ENCODE measurements at places on chromosomes 4 and X. TPM values are rescaled to one million over a fixed set of nuclear protein-coding genes. Genes with fewer than 3 reads are reported as not detected.

DNA sequence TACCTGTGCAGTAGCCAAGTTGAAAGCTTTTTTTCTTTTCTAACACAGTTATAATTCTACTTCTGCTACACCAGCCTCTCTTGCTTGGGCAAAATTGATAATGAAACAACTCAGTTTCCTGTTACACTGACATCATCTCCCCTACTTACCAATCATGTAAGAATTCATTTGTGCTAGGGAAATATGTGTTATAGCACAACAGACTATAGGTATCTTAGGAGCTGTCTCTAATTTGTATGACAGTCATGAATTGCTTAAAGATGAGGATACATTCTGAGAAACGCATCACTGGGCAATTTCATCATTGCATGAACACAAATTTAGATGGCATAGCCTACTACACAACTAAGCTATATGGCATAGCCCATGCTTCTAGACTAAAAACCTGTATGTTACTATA, 246.3 kb upstream of the ANKRD50 start:
- DNase-seq = no peak

GRCh38 chr4:73945674-73946449, 36.0 kb downstream of the PF4 start:
- no peak for DNase-seq

DNA sequence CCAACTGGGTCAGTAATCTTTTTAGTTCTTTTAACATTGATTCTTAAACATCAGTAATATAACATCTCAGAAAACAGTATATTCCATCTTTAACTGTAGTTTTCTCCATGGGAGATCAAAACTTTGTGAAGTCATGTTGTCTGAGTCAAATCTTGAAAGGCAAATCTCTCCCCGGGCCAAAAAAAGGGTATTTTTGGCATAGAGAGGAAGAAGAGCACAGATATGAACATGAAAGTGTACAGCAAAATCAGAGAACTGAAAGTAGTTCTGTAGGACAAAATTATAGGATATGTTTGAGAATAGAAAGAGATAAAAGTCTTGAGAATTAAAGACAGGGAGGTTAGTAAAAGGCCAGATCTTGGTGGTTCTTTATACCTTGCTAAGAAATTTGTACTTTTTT, 176.4 kb upstream of the GYPA start:
- DNase-seq = no peak

- no peak for DNase-seq
Measured at GRCh38 chr4:15147714-15148113, 145.4 kb downstream of the CPEB2 start.

DNA sequence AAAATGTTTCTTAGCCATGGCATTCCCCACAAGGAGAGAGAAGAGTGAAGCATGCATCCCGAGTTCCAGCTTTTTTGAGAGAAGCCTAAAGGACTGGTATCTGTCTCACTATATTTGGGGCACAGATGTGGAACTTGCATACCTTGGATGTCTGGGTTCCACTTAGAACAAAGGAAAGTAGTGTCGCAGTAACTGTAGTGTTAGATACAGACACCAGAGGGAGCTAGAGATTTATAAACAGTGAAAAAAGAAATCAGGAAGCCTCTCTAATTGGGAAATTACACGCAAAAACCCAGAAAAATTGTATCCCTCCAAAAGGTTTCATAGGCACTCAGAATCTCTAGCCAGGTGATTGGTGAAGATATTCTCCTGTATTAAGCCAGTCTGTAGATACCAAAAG, 34.4 kb downstream of the AGTR2 start:
- peak; percentile 14 for DNase-seq

DNA sequence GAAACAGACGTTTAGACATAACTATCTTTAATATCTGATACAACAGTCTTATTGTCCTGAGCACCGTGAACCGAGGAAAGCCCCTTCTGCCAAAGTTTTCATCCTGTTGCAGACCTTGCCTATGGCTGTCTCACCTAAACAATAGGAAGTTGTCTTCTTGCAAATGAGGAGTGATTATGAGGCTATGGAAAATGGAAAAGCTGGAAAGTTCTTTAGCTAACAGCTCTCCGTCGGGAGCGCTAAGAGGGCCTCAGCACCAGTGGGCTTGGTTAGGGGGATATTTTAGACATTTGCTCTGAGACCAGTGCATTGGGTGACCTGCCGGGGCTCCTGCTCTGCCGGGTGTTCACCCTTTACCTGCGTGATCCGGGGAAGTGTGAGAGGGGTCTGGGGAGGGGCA, 28.4 kb downstream of the TMEM131L start:
- no peak for DNase-seq

The PAGE1 gene
- not detected for total RNA-seq

DNA sequence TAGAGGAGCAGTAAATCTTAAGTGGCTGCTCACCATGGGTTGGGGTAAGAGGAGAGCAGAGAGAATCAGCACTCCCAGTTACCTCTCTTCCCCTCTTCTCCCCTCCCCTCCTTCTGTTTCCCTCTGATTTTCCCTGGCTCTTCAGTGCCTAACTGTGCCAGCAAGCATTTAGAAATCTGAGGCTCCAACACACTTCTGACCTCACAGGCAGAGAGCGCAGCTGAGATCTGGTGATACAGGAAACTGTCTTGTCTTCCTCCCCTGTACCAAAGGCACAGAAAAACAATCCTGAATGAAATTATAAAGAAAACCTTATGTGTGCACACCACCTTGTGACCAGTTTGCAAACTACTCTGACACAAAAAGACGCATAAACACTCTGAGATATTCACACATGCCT, 82.4 kb upstream of the SMIM10 start:
- peak; percentile 83 for DNase-seq

DNA sequence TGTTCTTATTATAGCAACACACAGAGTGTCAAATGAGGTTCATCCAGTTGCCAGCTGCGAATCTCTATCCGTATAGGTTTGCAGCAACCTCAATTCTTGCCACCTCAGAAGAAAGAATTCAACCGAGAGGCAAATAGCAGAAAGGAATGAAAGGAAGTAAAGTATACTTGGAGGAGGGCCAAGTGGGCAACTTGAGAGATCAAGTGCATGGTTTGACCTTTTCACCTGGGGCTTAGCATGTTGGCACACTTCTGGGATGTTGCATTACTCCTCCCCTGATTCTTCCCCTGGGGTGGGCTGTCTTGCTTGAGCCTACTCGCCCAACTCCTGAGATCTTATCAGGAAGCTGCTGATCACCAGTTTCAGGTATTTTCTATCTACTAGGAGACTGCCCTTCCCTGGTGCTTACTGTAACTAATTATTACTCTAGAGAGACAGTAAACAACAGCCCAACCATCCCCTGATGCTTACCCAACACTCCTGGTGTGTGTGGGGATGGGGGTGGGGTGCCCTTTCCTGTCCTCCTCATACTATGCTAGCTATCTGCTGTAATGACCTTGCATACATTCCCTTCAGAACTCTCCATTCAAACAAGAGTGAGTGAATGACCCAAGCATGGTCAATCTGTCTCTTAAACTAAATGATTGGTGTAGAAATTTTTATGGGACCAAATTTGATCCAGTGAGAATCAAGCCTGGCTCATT, 7.3 kb upstream of the TMEM33 start:
- DNase-seq = no peak

GRCh38 chr4:41887821-41888686, 47.2 kb upstream of the TMEM33 start:
- DNase-seq = peak; percentile 71

The TASL gene
- not detected for total RNA-seq

GRCh38 chrX:148417934-148418333, 82.5 kb upstream of the AFF2 start:
- DNase-seq = no peak
